ENCODE measurements at places on chromosomes 1 and 21. TPM values are rescaled to one million over a fixed set of nuclear protein-coding genes. Genes with fewer than 3 reads are reported as not detected.

DNA sequence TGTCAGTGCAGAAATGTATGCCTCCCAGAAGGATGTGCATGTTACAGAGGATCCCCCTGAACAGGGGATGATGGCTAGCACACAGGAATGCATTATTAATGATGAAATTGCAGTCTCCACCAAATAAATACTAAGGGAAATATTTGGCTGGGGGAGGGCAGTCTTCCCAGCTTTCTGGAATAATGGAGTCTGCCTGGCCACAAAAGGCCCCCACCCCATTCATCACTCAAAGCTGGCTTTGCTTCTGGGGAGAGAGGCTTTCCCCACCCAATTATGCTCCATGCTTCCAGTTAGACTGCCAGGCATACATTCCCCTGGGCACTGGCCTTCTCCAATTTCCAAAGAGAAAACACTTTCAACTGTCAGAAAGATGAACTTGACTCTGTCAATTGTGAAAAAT lies 302.7 kb downstream of the SIPA1L2 start:
- no peak for DNase-seq

The NBPF20 gene
- 0.38 TPM for polyA plus RNA-seq

- no peak for DNase-seq
Observed at GRCh38 chr1:181405584-181405983, 77.7 kb upstream of the CACNA1E start.

DNA sequence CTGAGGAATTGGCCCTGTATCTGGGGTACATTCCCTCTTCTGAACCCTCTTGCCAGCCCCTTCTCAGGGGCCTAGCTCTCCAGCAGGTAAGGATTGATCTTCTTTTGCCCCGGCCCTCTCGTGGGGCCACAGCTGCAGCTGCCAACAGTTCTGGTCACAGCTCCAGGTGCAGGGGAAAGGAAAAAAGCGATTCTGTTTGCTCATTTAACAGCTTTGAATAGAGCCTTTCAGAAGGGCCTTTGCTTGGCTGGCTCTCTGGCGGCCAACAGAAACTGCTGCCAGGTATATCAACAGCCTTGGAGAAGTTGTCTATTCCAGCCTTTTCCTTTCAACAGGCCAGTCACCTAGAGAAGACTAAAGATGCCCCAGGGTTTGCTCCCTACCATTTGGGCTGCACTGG lies 16.1 kb upstream of the FMOD start:
- no peak for DNase-seq

DNA sequence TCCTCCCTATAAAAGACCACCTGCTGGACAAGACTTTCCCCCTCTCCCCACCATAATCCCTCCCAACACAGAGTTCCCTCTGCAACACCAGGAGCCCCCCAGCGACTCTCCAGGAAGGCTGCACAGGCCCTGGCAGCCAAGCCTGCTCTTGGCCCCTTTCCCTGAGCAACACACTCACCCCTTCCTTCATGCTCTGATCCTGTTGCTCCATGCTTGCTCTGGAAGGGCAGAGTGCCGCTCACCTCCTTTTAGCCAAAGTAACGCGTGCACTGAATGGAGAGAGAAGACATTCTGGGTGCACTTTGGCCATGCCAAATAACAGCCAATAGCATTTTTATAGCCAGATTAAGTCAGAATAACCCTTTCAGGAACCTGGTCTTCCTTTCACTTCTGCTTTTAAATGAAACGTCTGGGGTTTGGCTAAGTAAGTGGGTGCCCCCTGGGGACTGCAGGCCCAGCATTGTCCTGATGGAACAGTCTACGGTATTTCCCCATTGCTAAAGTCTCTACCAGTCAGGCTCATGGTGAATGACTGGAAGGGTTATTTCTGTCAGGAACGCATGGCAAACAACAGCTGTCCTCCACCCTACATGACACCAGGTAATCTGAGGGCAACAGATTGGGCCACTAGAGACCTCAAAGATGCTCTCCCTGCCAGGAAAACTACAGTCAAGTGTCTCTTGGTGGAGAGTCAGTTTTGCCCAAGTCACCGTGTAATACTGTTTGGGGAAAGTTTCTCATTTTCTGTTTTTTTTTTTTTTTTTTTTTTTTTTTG lies at the start of gene SLC2A5:
SLC2A5 (minus strand) TSS at position 310 of the 775 bp plus-strand sequence; CDS start at position 211, 99 bp downstream.
- peak; percentile 93 for DNase-seq

The SMCP gene
- 0.23 TPM for polyA plus RNA-seq

The HSD3B1 gene
- not detected for polyA plus RNA-seq

GRCh38 chr1:167651161-167651693 lies 21.2 kb downstream of the RCSD1 start:
- no peak for DNase-seq

The KPRP gene
- polyA plus RNA-seq = not detected

- DNase-seq = no peak
Observed at GRCh38 chr1:222641269-222641948, 23.5 kb downstream of the MIA3 start.

- no peak for DNase-seq
Observed at GRCh38 chr1:199747984-199748383, 279.5 kb upstream of the NR5A2 start.

DNA sequence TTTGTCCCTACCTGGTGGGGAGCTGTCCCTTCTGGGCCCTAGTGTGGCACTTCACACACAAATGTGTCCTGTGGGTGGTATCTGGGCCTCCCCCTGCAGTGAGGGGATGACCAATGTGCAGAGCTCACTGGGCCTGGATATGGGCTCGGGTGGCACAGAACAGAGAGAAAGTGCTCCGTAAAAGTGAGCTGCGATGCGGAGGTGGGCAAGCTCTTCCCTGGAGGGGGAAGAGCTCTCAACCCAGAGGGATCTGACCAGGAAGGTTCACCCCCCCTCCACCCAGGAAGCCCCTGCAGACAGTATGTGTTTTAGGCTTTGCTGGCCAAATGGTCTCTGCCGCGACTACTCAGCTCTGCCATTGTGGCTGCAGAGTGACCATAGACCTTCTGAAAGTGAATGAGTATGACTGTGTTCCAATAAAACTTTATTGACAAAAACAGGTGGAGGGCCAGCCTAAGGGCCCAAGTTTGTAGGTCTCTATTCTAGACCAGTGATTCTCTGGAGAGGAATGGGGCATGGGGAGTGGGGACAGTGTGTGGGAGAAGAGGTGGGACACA lies 8.6 kb upstream of the ITGB2 start:
- DNase-seq = no peak

The IFI44 gene
- polyA plus RNA-seq = 37.7 TPM

Data from GM12878 (cell line).